A549 treated with CpdA at 1 μM for 4 hours (cell line): ENCODE measurements at places on chromosomes 5 and 9. TPM values are rescaled to one million over a fixed set of nuclear protein-coding genes. Genes with fewer than 3 reads are reported as not detected.

Gene PCDHAC1
- 1.1 to 1.4 TPM (median 1.2 TPM) in 5 replicates for total RNA-seq

Gene ZDHHC11
- 14.3 to 19.6 TPM (median 18.0 TPM) in 5 replicates for total RNA-seq

Gene SELENOP
- 0.17 to 0.57 TPM (median 0.41 TPM) in 4 of 5 replicates, not detected in the other for total RNA-seq

Gene STK10
- 20.6 to 26.0 TPM (median 22.0 TPM) in 5 replicates for total RNA-seq

Gene DMRT2
- 0.09 to 0.13 TPM in 2 of 5 replicates, not detected in the others for total RNA-seq

Gene MEGF10
- total RNA-seq, result not detected in 5 replicates

Gene CSF2
- 0.31 to 0.97 TPM (median 0.47 TPM) in 4 of 5 replicates, not detected in the other for total RNA-seq

Gene MYMK
- not detected in 5 replicates for total RNA-seq

Gene SMAD5
- total RNA-seq, result 19.2 to 38.0 TPM (median 28.1 TPM) in 5 replicates

Gene ASTN2
- total RNA-seq, result 4.3 to 6.8 TPM (median 5.5 TPM) in 5 replicates

Gene PCDHA10
- total RNA-seq, result 0.01 to 0.02 TPM in 2 of 5 replicates, not detected in the others

Gene KCNV2
- not detected in 5 replicates for total RNA-seq

Gene AFAP1L1
- total RNA-seq, result 4.4 to 6.3 TPM (median 5.5 TPM) in 5 replicates

Gene FOXD4
- 0.29 to 0.59 TPM (median 0.53 TPM) in 5 replicates for total RNA-seq

Gene RGS7BP
- not detected in 5 replicates for total RNA-seq

Gene FGF18
- 0.19 to 0.56 TPM (median 0.40 TPM) in 5 replicates for total RNA-seq

Gene GABRA6
- not detected in 5 replicates for total RNA-seq

Gene SPINK13
- not detected in 5 replicates for total RNA-seq

Gene C9orf153
- total RNA-seq, result 0.27 to 0.37 TPM (median 0.27 TPM) in 3 of 5 replicates, not detected in the others

Gene SIGMAR1
- 146 to 204 TPM (median 198 TPM) in 5 replicates for total RNA-seq

Gene TRIM36
- 1.5 to 1.7 TPM (median 1.7 TPM) in 5 replicates for total RNA-seq

Gene IFNA7
- total RNA-seq, result not detected in 5 replicates

Gene SOWAHA
- total RNA-seq, result 0.08 to 0.17 TPM (median 0.15 TPM) in 4 of 5 replicates, not detected in the other

Gene PCDHGB4
- 0.66 to 1.0 TPM (median 0.73 TPM) in 5 replicates for total RNA-seq

Gene BAAT
- total RNA-seq, result 0.47 to 0.79 TPM (median 0.58 TPM) in 5 replicates

Gene MAPK9
- 29.0 to 41.6 TPM (median 38.3 TPM) in 5 replicates for total RNA-seq

Gene IL13
- total RNA-seq, result 0.07 TPM in 1 of 5 replicates, not detected in the others

Gene MEF2C
- total RNA-seq, result 0.06 to 0.07 TPM in 2 of 5 replicates, not detected in the others

Gene OGN
- not detected in 5 replicates for total RNA-seq

Gene CDH10
- 0.22 to 0.32 TPM (median 0.30 TPM) in 5 replicates for total RNA-seq

Gene CREBRF
- total RNA-seq, result 1.6 to 3.3 TPM (median 2.2 TPM) in 5 replicates

Gene TEX53
- not detected in 5 replicates for total RNA-seq

Gene SPATA31A3
- not detected in 5 replicates for total RNA-seq

Gene PCDHGC4
- 0.02 to 0.15 TPM (median 0.05 TPM) in 3 of 5 replicates, not detected in the others for total RNA-seq

Gene STARD4
- total RNA-seq, result 3.7 to 6.4 TPM (median 5.2 TPM) in 5 replicates

Gene MLANA
- total RNA-seq, result not detected in 5 replicates

Gene MSX2
- 4.6 to 6.7 TPM (median 6.3 TPM) in 5 replicates for total RNA-seq

Gene LTC4S
- total RNA-seq, result 0.16 TPM in 1 of 5 replicates, not detected in the others

Gene CDC20B
- total RNA-seq, result 0.07 to 0.16 TPM (median 0.12 TPM) in 5 replicates

Gene CHSY3
- total RNA-seq, result 0.06 to 0.14 TPM (median 0.09 TPM) in 5 replicates

Gene CNTFR
- total RNA-seq, result 0.08 to 0.19 TPM (median 0.10 TPM) in 5 replicates

Gene TTLL11
- 3.2 to 4.6 TPM (median 4.0 TPM) in 5 replicates for total RNA-seq

Gene FBP2
- not detected in 5 replicates for total RNA-seq

Gene SKP2
- total RNA-seq, result 17.6 to 22.5 TPM (median 20.3 TPM) in 5 replicates

Gene KLHL3
- 0.16 to 0.53 TPM (median 0.29 TPM) in 5 replicates for total RNA-seq

Gene NUTM2F
- not detected in 5 replicates for total RNA-seq

Gene AGXT2
- total RNA-seq, result not detected in 5 replicates
